ENCODE measurements at places on chromosomes 3 and 15.

DNA sequence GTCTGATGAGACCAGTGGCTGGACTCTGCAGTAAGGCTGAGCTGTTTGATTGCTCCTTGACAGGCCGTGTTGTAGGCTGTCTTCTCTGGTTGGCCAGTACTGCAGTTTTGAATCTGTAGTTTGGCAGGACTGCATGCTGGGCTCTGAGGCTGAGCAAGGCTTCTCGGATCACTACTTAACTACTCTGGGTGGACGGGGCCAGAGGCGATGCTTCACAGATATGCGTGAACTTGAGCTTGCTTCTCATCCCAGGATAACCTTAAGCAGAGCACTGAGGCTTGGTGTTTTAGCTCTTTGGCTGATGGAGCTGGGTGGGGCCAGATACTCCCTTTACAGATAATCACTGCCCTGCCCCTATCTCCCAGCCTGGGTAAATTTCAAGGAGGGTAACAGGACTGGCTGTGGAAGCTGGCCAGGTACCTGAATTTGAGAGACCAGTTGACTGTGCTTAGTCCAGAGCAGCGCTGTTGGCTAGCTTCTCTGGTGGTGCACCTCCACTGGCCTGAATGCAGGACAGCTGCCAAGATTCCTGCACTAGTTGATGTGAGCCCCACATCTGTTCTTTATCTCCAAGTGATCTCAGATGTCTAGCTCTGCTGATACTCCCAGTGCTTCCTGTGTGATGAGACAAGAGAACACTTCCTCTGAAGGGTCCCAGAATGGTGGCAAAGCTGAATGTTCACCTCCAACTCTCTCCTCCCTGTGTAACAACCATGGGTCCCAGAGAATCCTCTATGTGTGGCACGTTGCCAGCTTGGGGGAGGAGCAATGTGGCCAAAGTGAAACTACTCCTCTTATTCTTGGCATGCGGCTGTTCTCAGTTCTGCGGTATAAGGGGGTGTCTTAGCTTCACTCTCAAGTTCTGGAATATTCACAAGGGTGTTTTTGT lies 37.9 kb downstream of the RPL39L start:
- no peak for DNase-seq

- no peak for DNase-seq
Measured at GRCh38 chr3:79310016-79310415, 457.8 kb downstream of the ROBO1 start.

GRCh38 chr3:182729903-182730674 lies 63.2 kb upstream of the ATP11B start:
- DNase-seq = no peak

GRCh38 chr3:158683230-158683962 lies 10.9 kb upstream of the LXN start:
- no peak for DNase-seq

DNA sequence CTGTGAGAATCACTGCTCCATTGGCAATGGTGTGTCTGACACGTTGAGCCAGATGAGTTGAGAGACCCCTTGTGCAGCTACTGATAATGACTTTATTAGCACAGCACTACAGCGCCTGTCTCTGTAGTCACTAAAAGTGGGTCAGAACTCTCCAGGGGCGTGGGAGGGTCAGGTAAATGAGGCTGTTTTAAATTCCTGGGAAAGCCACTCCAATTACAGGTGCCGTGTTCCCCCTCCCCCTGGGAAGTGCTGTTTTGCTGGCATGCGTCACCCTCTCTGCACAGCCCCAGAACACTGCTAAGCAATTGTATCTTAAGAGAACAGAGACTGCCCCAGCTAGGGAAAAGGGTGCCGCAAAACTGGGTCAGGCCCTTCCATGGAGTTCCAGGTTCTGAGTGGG lies 21.5 kb upstream of the CPNE9 start:
- no peak for DNase-seq

- no peak for DNase-seq
Measured at GRCh38 chr3:16297997-16298885, 33.2 kb downstream of the OXNAD1 start.
